ENCODE measurements at places on chromosomes 2 and 18.

DNA sequence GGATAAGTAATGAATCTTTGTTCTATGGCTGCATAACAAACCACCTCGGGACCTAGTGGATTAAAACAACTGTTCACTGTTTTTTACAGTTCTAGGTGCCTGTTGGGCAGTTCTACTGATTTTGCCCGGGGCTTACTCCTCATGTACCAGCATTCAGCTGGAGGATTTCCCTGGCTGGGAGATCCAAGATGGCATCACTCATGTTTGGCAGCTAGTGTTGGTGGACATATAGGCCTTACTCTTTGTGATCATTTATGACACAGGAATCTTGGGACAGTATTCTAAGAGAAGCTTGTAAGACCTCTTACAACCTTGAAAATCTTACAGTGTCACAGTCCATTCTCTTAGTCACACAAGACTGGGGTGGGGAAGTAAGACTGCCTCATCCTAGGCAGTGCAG, 4.6 kb downstream of the MARCHF7 start:
- DNase-seq = no peak

GRCh38 chr18:55982992-55983391, 395.0 kb upstream of the TCF4 start:
- DNase-seq = no peak

- DNase-seq = no peak
Observed at GRCh38 chr2:143150287-143150686, 21.1 kb downstream of the ARHGAP15 start.

DNA sequence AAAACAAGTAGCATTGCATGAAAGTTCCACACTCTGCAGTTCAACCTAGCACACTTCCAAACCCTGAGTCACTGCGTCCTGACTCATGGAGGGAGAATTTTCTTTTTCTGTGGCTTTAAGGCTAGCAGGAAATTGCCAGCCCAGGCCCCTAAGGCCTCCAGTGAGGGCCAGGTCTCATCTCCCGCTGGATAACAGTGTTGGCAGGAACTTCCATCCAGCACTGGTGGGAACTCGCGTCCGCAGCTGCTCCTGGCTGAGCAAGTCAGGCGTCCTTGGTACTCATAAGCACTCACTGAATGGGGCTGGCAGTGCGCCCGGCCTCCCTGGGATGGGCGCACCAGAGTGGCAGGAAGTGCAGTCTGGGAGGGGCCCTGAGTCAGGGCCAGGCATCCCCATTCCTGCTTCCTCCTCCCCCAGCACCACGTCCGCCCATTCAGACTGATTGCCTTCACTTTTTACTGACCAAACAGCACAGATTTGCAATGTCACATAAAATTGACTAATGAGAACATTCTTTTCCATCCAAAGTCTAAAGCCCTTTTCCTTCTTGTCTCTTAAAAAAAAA, 14.3 kb downstream of the MALL start:
- peak; percentile 87 for DNase-seq

DNA sequence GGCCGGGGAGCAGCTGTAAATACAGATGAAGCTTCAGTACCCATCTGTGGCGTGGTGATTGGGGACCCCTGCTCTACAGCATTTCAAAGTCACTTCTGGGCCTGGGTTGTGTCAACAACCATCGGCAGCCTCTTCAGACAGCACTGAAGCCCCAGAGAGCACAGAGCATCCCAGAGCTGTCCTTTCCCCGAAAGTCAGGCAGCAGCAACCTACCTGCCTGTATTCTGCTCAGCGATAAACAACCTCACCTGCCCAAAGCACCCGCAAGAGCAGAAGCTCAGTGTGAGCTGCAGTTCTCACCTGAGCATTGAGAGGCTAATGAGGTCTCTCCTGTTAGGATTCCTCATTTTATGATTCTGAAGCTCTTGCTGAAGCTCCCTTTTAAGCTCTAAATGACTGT, 19.3 kb downstream of the TRABD2A start:
- DNase-seq = no peak

DNA sequence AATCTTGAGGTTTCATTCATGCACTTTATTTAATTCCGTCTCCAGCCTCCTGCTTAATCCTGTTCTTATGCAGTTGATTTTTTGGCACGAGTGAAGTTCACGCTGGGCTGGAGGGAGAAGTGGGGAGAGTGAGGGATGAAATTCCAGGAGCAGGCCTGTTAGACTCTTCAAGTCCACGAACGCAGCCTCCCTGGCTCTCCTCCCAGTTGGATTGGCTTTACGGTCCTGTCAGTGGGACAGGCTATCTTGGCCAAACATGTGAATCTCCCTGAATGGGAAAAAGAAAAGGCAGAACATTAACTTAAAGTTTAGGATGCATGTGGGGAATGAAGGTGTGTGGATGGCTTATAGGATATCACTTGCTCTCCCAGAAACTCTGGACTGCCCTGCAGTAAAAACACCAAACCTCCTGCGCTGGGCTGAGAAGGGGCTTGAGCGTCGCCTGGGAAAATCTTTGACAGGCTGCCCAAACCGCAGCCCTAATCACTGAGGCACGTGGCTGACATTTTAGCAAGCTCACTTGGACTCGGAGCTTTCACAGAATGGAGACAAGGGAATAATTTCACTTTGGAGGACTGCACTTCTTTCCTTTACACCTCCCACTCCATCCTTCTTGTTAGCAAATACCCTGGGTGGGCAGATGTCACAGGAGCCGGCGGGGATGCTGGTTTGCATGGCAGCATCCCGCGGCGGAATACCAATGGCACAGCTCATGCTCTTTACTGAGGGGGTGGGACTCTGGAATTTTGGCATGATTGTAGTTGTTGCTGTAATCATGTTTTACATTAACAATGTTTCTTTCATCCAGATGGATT, 93.9 kb downstream of the ACKR3 start:
- DNase-seq = no peak

- DNase-seq = no peak
Observed at GRCh38 chr2:151260573-151261230, 961 bp downstream of the RBM43 start.

GRCh38 chr2:234163510-234164045, 113.1 kb downstream of the SPP2 start:
- no peak for DNase-seq

- DNase-seq = no peak
Observed at GRCh38 chr2:34401186-34401585, 802.1 kb upstream of the FAM98A start.

- no peak for DNase-seq
Observed at GRCh38 chr2:20580690-20581437, 70.0 kb downstream of the HS1BP3 start.

- DNase-seq = no peak
Observed at GRCh38 chr2:152825834-152826233, 107.4 kb downstream of the ARL6IP6 start.

- no peak for DNase-seq
Observed at GRCh38 chr2:239355724-239356123, 45.1 kb downstream of the HDAC4 start.

DNA sequence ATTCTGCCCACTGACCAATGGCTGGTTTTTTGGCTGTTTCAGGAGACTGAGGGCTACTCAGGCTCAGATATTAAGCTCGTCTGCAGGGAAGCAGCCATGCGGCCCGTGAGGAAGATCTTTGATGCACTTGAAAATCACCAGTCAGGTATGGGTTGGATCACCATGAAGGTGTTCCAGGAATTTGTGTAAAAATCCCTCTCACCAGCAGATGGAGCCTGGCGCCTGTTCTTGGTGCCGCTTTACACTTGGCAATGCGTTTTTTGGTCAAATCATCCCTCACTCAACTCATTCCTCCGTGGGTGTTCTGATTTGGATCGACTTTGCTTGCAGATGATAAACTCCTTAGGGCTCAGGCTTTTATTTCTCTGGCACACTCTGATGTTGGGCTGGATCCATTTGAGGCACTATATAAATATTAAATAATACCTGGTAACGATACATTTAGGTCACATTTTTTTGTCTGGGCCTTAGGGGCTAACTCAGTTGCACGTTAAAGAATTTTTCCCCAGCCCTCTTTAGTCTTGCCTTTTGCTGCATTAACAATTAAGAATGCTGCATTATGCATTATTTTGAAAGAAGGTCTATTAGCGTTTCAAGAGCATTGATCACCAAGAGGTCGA, 50.0 kb downstream of the HDHD2 start:
- no peak for DNase-seq
